ENCODE measurements at places on chromosomes 13 and 19.
A peak's percentile ranks its signal among the peaks of the same experiment; 100 is the strongest.

- DNase-seq: peak; percentile 52
Measured at GRCh38 chr19:34428549-34429285, 536 bp downstream of the UBA2 start.

DNA sequence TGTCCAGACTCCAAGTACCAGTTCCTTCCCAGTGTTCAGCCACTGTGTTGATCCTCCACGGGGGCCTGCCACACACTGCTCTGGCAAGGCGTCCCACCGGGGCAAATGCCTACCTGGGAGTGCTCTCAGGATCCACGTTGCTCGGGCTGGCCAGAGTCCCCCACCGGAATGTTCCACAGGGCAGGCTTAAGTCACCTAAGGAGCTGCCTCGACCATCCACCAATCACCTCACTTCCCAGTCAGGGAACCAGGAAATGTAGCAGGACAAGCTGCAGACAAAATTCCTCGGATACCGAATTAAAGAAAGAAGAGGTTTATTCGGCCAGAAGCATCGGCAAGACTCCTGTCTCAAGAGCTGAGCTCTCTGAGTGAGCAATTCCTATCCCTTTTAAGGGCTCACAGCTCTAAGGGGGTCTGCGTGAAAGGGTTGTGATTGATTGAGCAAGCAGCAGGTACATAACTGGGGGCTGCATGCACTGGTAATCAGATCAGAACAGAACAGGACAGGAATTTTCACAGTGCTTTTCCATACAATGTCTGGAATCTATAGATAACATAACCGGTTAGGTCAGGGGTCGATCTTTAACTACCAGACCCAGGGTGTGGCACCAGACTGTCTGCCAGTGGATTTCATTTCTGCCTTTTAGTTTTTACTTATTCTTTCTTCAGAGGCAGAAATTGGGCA, 56.9 kb upstream of the EDNRB start:
- DNase-seq: no peak

DNA sequence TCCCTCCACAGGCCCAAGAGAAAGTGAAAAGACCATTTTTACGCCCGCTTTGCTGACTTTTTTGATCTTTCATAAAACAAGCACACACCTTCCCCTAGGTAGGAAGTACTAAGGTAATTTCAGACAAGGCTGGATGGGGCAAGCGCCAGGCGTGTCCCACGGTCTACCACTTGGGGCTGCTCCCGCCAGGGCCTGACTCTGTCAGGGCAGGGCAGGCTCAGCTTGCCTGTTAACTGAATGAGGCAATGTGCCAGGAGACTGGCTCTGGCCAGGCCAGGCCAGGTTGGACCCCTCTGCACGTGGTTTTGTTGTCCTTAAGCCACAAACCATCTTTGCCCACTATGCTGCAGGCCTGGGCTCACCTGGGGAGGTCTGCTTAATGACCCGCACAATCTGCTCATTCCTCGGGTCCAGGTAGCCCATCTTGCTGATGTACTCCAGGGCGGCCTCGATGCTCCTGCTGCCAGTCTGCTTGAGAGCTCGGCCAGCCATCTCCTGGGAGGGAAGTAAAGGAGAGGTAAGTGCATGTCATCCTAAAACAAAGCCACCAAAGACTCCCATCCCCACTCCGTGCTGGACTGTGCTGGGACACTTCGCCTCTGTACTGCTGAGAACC, 70.4 kb downstream of the LATS2 start:
- no peak for DNase-seq

DNA sequence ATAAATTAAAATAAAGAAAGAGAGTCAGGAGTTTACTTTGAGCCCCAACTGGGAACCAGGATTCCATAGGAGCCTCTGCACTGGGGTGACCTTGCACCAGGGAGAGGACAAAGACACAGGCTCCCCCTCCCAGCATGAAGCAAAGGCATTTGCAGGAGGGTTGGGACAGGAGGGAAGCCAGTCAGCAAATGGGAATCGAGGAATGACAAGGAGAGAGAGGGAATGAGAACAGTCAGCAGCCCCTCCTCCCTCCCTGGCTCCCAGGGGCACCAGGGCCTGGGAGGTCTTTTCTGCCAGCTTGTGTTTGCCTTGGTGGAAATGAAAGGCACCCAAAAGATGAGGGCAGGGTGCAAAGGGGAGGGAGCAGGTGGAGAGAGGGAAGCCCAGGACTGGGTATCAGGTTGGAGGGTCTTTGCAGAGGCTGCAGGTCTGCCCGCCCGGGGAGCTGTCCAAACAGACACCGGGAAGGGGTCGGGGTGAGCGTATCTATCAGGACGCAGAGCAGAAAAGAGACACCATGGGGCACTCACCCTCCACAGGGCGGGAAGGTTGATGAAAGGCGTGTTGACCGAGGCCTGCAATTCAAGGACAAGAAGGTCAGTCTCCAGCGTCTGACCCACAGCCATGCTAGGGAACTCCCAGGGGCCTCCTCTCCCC, 3.8 kb downstream of the SBSN start:
- DNase-seq: no peak

DNA sequence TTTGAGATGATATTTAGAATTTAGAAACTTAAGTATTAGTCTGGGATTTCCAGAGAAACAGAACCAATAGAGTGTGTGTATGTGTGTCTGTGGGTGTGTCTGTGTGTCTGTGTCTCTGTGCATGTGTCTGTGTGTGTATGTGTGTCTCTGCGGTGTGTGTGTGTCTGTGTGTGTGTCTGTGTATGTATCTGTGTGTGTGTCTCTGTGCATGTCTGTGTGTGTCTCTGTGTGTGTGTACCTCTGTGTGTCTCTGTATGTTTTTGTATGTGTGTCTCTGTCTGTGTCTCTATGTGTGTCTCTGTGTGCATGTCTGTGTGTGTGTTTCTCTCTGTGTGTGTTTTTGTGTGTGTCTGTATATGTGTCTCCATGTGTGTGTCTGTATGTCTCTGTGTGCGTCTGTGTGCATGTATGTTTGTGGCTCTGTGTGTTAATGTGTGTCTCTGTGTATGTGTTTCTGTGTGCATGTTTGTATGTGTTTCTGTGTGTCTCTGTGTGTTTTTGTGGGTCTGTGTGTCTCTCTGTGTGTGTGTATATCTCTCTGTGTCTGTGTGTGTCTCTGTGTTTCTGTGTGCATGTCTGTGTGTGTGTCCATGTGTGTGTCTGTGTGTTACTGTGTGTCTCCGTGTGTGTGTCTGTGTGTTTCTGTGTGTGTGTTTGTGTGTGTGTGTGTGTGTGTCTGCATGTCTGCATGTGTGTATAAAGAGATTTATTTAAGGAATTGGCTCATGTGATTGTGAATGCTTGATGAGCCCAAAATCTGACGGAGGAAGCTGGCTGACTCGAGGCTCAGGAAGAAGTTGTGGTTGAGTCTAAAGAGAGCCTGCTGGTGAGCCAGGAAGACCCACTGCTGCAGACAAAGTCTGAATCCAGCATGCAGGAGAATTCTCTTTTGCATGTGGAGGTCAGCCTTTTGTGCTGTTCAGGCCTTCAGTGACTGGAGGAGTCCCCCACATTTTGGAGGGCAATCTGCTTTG, 22.2 kb downstream of the GPR42 start:
- no peak for DNase-seq

DNA sequence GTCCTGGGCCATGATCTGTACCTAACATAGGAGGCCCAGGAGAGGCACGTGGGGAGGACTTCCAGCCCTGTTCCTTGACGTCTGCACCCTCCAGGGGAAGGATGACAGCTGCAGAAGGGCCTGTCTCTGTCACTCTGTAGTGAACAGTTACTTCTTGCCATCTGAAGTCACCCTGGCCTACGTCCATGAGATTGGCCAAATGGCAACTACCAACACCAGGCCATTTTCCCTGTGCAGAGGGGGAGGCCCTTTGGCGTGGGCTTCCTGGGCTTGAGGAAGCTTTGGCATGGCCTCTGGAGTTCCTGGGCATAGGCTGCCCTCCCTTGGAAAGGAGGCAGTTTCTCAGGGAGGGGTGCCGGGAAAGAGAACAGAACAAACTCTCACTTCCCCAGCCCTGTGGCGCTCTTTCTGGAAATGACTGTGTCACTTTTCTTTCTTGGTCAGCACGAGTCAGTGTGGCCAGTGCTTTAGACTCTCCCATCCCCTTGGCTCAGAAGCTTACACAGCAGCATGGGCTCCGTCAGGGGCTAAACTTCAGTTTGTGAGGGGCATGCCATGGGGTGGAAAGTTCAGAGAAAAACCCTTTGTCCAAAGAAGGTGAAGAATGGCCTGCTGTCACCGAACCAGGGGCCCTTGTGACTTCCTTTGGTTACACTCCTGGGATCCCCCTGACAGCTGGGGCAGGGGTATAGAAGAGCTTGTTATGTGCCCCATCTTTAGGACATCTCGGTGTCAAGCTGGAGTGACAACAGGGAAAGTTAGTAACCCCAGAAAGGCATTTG, 5.3 kb downstream of the CARM1 start:
- no peak for DNase-seq

- DNase-seq: peak; percentile 35
Measured at GRCh38 chr13:30142486-30143211, 164.7 kb downstream of the KATNAL1 start.

DNA sequence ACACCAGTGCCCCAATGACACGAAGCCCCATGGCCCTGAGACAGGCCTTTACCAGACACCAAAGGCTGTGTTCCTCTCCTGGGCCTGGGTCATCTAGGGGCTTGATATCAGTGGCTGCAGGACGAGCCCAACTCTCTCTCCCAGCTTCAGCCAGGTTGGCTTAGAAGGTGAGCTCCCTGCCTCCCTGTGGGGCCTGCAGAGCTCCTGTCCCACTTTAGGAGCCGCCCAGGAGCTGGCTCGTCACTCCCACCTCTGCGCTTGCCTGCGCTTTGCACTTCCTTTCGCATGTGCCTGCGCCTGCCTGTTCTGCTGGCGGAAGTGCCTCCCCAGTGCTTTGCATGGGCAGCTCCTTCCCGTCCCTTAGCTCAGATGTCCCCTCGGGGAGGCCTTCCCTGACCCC, 4.9 kb downstream of the CALM3 start:
- no peak for DNase-seq

GRCh38 chr19:47275791-47276461, 1.2 kb downstream of the INAFM1 start:
- no peak for DNase-seq

GRCh38 chr13:65497265-65497664, 1732.9 kb downstream of the PCDH9 start:
- DNase-seq: no peak

GRCh38 chr19:10309423-10309822, at the start of gene ZGLP1:
Gene ZGLP1, minus strand, starts transcription at chr19:10309815.
- no peak for DNase-seq

GRCh38 chr13:104015646-104016396, 949.6 kb upstream of the SLC10A2 start:
- DNase-seq: no peak

DNA sequence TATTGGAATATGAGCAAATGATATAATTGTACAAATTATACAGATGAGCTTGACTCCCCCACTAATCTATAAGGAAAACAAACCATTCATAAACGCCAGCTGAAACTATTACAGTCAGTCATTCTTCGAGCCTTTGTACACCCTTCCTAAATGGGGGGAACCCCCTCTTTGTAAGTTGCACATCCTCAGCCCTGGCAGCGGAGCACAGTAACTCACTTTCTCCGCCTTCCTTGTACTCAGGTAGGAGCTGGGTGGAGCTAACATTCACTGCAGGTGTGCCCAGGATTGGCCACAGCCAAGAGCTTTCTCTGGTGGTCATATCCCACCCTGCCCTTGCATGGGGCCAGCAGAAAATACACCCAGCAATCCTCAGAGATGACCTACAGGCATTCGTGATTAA, 28.6 kb downstream of the PIN1 start:
- no peak for DNase-seq

DNA sequence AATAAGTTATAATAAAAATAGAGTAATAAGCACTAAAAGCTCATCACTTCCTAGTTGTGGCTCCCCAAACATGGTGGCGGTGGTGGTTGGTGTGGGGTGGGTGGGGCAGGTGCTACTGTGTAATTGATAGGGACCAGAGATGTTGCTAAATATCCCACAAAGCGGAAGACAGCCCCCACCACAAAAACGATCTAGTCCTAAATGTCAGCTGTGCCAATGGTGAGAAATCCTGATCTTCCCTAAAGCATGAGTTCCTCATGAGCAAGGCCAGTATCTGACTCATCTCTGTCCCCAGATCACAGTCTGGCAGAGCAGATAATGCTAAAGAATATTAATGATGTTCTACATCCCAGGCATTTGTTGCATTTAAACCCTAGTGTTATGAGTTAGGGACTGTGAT, 1.9 kb upstream of the EDDM13 start:
- no peak for DNase-seq
